Kidney (tissue), 22 donors: ENCODE measurements at places on chromosomes 7 and 10.

GRCh38 chr7:143229054-143229790 is 7.4 kb downstream of the TAS2R40 start:
- no peak for DNase-seq

GRCh38 chr7:39228946-39229345 is 251.2 kb downstream of the POU6F2 start:
- DNase-seq = no peak

DNA sequence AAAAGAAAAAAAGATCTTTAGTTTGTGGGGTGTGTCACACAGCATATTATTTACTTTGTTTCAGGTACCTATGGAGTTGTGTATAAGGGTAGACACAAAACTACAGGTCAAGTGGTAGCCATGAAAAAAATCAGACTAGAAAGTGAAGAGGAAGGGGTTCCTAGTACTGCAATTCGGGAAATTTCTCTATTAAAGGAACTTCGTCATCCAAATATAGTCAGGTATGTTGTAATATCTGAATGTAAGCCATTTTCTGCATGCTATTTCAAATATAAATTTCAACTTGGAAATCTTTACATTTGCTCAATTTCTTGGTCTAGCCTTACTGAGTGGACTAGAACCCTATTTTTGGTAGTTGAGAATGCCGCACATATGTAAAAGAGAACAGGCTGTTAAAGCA is 6.4 kb downstream of the CDK1 start:
- no peak for DNase-seq

- no peak for DNase-seq
Observed at GRCh38 chr10:123103944-123104343, 31.8 kb upstream of the HMX3 start.

GRCh38 chr10:61063901-61064300 is 119.9 kb upstream of the RHOBTB1 start:
- no peak for DNase-seq

DNA sequence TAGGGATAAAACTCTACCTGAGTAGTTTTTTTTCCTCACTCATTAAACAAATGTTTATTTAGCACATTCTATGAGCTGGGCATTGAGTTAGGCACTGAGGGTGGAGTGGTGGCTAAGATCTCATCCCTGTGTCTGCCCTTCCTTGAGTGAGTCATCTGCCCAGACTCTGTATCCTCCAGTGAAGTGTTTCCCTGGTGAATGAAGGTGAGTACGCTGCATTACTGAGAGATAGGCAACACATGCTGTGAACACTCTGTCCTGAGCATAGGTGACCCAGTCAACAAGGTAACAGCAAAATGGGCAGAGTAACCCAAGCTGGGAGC is 5.8 kb downstream of the PITX3 start:
- DNase-seq = no peak
